RKO (cell line): ENCODE measurements at places on chromosomes 5 and 9.

DNA sequence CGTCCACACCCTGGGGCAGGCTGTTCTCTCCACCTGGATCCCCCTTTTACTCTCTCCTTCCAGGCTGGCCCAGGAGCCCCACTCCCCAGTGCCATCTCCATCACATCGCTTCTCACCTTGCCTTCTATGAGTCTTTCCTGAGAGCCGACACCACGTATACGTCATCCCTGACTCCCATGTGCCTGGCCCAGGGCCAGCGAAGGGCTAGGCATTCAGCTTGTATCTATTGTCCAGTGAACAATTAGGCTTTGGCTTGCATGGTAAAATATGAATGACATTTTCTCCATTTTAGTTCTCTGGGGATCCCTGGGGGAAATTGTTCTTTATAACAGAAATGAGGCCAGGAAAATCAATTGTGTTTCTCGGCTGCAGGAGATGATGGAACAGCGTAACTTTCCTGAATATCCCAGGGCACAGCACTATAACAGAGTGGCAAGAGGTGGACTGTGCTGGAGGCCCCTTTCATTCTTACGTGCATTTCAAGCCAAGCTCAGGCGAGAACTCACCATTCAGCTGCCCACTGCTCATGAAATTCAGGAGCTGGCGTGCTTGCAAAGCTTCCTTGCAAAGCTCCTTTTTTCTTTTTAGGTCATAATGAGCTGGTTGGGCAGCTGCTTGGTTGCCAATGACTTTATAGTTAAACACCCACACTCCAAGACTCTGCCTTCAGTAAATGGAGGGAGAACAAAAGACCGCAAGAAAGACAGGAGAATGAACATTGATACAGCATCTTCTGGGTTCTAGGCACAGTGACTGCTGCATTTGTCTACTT is 37.7 kb downstream of the NSG2 start:
- no peak for DNase-seq

DNA sequence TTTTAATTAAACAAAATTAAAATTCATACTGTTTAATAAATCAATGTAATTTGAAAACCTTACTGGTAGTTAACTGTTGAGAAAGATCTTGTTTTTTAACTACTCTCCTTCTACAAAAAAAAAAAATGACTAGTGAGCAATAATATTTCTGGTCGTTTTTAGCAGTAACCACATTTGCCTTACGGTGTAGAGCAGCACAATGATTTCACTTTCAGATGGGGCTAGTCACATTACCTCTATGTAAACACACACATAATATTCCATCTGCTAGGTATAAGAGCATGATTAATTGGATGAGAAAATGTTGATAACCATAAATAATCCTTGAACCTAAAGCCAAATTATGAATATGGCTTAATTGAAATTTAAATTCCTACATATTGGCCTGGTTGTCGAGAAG is 198.1 kb downstream of the CHSY3 start:
- no peak for DNase-seq

DNA sequence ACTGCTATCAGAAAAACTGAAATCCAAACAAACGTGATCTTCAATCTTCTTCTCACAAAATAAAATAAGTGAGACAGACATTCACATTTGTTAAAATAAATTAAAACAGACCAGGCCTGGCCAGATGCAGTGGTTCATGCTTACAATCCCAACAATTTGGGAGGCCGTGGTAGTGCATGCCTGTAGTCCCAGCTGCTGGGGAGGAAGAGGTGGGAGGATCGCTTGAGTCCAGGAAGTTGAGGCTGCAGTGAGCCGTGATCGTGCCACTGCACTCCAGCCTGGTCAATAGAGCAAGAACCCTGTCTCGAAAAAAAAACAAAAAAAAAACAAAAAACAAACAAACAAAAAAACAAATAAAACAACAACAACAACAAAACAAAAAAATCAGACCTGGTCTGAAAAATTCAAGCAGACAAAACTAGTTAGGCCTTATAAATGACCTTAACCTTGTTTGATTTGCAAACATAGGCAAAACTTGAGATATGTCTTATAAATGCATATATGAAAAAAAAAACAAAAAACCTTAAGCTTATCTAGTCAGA is 10.8 kb downstream of the MAPKAP1 start:
- no peak for DNase-seq

DNA sequence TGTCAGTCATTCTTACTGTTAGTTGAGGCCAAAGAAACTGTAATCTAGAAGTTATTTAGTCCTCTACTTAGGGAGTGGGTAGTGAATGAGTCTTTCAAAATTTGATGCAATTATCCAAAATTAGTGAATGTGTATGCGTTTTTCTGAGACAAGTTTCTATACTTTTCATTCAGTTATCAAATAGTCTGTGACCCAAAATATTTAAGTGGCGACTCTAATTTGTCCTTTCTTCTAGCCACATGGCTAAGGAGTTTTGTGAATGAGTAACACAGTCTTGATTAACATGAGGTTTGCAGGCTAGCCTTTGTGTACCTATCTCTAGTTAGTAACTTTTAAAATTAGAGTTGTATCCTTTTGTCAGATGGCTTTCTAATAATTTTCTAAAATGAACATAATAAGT is 45.6 kb downstream of the COMMD10 start:
- DNase-seq = peak; percentile 21

GRCh38 chr5:124421584-124421983 is 324.9 kb downstream of the ZNF608 start:
- no peak for DNase-seq

- no peak for DNase-seq
These were observed 50.4 kb upstream of the SYNPO start for GRCh38 chr5:150589862-150590601.

- no peak for DNase-seq
These were observed 510.1 kb upstream of the DAB2 start for GRCh38 chr5:39934830-39935229.

DNA sequence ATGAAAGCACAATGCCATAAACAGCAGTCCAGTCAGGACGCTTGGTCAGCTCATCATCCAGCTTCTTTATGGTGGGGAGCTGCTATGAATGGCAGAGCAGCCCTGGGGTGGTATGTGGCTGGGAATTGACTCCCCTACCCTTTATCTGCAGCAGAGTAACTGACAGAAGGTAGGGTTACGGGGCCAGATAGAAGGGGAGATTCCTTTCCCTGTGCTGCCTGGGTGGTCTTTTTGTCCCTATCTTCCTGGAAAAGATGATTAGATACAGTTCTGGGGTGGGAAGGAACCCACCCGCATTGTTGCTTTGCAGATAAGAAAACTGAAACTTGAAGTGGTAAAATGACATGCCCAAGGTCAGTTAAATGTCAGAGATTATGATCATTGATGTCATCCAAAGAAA is 405.5 kb downstream of the ARHGEF28 start:
- no peak for DNase-seq

- DNase-seq = no peak
These were observed 15.9 kb downstream of the RETREG1 start for GRCh38 chr5:16600946-16601345.

DNA sequence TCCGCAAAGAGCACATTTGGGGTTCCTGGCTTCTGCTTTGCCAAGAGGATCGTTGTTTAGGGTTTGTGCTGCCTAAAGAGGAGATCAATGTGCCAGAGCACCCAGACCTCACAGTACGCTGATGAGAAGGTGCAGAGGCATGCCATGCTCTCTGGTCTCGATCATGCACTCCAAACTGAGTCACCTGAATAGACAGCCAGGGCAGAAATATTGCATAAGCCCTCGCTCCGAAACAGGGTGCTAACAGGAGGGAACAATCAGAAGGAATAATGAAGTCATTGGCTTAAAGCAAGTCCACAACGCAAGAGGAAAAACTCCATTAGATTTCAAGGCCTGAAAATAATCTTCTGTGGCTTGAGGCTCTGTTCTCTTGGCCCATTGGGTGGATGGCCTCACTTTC is 124.3 kb downstream of the GCNT1 start:
- no peak for DNase-seq

DNA sequence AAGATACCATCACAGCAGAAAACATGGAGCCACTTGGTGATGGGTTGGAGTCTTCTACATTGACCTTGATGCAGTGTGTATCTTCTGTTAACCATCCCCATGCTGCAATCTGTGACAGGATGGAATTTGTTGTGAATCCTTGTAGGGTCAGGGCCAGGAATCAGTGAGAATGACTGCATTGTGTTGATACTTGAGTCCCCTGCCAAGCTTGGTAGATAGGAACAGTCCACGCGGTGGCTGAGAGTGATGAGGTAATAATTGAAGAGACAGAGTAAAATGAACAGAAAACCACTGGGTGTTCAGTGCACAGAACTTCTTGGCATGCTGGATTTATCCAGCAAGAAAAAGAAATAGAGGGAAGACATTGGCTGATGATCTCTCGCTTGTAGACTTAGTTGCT is 217.5 kb downstream of the MAN2A1 start:
- no peak for DNase-seq

DNA sequence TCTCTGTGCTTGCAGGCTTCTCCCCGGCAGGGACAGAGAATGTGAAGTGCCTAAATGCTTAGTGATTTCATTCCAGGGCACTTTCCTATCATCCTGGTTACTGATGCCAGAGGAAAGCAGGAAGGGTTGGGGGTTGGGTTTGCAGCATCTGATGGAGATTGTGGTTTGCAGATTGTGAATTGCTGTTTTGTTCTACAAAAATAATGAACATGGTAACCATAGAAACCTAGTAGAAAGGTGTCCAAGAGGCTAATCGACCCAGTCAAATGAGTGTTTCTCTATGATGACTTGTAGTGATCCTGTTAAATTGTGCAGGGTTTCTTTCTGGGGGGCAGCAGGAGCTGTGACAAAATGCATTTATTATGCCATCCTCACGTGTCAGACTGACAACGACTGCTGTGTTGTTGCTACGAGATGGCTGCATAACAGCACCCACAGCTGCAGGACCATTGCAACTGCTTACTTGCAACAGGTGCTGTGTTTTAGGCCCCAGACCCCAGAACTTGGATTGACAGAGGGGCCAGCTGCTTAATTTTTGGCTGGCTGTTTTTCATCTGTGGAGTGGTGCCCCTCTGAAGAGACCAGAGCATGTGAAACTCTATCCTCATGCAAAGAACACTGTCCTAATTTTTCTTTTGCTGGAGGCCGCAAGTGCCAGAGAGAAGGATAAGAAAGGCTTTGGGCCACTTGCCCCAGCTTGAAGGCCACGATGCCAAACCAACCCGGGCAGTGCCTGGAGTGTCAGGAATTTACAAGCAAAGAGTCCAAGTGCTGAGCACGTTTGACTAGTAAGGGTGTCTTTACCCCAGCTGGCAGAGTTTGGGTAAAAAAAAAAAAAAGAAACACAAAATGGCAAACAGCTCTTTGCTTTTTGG is 397.8 kb downstream of the GADD45G start:
- DNase-seq = no peak

- DNase-seq = no peak
These were observed 12.6 kb upstream of the KIF27 start for GRCh38 chr9:83933790-83934189.

DNA sequence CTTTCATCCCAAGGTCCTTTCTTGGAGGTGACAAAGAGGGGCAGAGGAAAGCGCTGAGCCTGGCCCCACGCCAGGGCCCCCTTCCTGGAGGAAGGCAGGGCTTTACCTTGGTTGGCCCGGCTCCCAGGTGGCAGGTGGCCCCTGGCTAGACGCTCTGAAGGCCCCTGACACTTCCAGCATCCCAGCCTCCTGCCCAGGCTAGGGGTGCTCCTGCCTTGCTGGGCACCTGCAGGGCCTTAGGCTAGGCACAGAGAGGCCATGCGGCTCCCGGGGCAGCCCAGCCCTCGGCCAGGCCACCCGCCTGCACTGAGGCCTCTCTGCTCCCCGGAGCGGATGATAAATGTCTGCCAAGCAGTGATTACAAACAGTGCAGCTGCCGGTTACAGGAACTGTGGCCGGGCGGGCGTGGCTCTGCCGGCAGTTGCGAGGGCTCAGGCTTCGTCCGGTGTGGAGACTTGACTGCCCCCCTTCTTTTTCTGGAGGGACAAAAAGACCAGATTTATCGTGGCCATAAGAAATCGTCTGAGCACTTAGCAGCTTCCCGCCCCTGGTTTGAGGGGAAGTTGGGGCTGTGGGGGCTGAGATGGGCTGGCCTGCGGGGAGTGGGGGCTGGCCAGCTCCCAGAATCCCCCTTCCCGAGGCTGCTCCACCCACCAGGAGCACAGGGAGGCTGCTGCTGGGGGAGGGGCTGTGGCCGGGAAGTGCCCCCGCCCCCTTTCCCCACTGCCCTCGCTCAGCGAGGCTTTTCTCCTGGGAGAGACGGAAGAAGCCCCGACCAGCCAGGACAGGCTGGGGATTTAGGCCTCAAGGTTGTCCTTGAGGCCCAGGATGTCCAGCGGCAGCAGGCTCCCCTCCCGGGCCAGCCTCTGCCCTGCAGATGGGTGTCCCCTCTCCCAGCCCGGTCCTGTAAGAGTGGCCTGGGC is 31.6 kb upstream of the UBAC1 start:
- peak; percentile 83 for DNase-seq

DNA sequence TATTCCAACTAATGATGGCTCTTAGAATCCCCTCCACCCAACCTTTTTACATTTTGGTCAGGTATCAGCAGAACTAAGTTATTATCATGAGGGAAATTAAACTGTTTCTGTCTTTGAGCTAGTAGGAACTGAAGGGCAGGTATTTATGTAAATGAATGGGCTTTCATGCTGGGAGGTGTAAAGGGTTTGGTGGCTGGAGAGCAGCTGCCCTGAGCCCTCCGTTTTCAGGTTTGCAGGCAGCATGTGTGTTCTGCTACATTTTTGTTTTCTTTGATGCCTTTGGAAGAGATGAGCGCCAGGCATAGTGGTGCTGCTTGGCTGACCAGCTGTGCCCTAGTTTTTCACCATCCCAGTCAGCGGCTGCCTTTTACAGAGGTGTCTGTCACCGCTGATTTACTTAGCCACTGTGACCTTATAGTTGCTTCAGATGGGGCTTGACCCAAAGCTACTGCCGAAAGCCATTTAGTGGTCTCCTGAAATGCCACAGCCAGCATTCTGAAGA is 231.9 kb downstream of the MAST4 start:
- no peak for DNase-seq

DNA sequence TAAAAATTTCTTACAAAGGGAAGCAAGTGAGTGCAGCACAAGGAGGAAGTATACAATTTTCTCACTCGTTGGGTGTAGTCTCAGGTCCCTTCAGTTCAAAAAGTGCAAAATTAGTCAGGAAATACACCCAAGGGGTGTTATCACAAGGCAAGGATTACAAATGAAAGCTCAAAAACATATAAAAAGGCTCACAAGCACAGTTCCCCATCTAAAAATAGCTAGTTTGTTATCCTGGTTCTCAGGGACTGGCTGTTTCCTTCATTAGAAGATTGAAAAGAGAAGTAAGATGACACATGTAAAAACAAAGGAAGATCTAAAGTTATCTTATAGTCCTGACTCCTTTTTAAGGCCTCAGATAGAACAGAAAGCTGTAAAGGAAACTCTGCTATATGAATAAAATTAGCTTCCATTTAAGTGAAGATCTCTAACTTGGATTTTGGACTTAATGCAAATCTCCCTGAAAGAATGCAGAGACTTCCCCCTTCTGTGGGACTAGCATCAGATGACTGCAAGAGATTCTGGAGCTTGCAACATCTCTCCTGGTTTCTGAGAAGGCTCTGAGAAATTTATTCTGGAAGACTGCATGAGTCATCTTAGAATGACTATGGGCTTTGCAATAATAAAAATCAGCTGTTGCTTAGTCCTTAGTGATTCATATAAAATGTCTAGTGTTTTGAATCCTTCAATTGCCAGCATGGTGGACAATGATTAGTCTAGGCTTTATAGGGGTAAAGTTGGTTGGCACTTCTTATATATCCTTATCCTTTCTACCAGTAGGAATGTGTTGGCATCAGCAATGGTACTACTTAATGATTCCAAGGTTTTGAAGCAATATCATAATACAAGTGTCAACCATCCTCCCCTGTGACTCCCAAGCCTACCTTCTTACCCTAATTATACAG is 25.4 kb downstream of the DAB2 start:
- peak; percentile 93 for DNase-seq

- no peak for DNase-seq
These were observed 133.9 kb downstream of the MUSK start for GRCh38 chr9:110802416-110803035.
